ENCODE measurements at places on chromosomes 12 and 14.

- no peak for DNase-seq
Measured at GRCh38 chr12:72271451-72272090, 599 bp upstream of the TRHDE start.

- DNase-seq, result no peak
Measured at GRCh38 chr14:52950410-52950897, 396 bp downstream of the FERMT2 start.

GRCh38 chr12:106855221-106855758, 80.8 kb downstream of the RIC8B start:
- DNase-seq, result no peak

DNA sequence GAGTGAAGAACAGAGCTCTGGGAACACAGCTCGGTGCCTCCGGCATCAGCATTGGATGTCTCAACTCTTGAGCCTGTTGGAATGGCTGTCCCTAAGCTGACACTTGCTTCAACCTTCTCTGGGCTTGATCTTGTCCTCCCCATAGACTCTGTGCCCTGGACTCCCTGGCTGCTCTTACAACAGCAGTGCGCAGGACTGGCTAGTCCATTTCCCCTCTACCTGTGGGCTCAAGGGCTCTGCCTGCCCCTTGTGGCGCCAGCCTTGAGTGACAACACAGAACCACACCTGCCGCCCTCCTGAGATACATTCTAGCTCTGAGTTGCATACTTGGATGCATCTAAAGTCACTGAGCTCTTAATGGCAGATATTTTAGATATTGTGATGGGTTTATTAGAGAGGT, 6.2 kb downstream of the CRADD start:
- DNase-seq, result no peak

DNA sequence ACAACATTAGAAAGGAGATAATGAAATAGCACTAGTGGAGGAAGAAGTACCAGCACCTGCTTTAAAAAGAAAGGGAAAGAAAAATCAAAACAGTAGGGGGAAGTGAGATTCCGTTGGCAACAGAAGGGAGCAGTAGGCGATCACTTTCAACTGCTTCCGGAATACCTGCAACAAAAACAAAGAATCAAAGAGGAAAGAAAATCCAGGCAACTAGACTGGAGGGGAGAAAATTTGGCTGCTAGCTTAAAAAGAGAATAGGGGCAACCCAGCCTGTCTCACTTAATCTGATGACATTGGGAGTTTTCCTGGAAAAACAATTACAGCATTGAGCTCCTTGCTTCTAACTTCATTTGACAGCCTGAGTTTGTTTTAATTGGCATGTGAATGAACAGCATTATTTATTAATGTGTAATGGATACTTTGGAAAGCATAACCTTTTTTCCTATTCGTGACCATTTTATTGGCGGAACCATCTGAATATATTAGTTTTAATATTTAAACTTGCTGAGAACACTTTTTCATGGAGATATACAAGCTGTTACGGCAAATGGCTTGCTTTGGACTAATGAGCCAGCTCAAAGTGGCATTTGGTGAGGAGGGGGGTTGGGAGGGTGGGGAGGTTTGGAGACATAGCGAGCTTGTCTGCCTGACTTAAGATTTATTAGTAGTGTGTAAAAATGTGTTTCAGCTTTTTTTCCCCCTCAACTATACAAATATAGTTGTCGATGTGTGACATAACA, 2.5 kb upstream of the DACT1 start:
- DNase-seq, result no peak

DNA sequence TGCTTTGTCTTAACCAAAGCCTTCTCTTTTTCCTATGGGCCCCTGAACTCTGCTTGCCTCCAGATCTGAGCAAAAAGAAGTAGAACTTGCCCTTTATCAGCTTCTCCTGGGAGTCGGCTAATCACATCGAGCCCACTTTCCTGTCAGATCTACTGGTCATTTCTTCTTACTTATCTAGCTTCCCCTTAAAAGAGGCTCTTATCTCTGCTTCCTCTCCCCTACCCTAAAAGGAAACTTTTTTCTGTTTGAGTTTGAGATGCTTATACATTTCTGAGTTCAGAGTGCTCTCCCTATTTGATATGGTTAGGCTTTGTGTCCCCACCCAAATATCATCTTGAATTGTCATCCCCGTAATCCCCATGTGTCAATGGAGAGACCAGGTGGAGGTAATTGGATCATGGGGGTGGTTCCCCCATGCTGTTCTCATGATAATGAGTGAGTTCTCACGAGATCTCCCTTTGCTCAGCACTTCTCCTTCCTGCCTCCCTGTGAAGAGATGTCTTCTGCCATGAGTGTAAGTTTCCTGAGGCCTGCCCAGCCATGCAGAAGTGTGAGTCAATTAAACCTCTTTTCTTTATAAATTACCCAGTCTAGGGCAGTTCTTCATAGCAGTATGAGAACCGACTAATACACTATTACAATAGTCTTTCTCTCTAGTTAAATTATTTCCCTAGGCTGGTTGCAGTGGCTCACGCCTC, 114.7 kb upstream of the AMN1 start:
- no peak for DNase-seq

DNA sequence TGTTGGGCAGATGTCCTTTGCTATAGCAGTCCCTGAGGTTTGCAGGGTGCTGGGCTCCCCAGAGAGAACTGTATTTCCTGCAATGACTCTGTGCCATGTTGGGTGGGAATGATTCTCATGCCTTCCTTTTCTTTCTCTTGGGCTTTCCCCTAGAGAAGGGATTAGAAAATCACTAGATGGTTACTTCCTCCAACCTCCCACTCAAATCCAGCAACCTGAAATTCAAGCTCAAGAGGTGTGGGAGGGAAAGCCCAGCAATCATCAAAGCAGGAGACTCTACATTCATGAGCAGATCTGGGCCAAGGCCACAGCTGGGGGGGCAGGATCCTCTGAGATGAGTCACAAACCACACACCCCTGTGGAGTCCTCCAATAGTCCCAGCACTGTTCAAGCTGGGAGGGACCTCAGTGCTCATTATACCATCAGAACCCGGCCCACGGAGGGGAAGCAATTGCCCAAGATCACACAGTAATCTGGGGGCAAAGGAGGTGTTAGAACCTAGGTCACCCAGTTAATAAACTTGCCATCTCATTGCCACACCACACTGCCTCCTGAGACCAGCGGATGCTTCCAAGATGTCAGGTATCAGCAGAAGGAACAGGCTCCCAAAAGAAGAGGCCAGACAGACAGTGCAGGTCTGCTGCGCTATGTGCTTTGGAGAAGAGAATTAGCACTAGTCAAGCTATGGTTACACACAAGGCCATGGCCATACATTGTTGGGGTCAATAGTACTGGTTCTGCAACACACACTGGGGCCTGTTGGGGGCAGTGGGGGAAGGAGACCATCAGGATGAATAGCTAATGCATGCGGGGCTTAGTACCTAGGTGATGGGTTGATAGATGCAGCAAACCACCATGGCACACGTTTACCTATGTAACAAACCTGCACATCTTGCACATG, 65.7 kb downstream of the TTC9 start:
- peak; percentile 23 for DNase-seq

DNA sequence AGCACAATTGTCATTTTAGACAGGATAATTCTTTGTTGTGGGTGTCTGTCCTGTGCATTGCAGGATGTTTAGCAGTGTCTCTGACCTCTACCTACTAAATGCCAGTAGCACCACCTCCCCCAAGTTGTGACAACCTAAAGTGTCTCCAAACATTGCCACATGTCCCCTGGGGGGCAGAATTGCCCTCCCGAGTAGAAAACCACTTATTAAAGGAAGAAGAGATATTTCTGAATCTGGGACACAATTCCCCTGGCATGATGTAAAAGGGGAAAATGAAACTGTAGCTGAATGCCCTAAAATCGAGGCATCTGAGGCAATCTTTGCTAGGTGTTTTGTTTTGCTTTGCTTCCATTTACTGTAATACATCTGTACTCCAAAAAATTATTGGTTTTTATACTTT, 116.8 kb upstream of the NAP1L1 start:
- DNase-seq, result no peak

- no peak for DNase-seq
Measured at GRCh38 chr12:106079148-106079738, 59.5 kb downstream of the NUAK1 start.

DNA sequence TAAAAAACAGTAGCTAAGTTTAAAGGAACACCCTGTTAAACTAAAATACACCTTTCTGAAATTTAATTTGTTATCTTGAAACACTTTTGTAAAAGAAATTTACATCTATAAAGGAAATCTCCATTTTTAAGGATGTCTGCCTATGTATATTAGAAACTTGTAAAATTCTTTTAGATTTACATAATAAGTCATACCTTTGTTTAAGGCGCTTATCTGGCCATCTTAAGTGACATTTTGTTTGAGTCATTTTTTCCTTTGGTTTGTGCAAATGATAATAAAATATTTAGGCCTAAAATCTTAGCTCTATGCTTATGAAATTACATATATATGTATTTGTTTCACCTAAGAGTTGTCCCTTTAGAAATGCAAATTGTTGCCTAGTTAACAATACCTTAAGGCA, 1193.4 kb downstream of the FSCB start:
- DNase-seq, result no peak

- no peak for DNase-seq
Measured at GRCh38 chr12:50505675-50506530, 1.1 kb downstream of the DIP2B start.

- no peak for DNase-seq
Measured at GRCh38 chr12:57201219-57201618, 15.4 kb upstream of the NXPH4 start.

DNA sequence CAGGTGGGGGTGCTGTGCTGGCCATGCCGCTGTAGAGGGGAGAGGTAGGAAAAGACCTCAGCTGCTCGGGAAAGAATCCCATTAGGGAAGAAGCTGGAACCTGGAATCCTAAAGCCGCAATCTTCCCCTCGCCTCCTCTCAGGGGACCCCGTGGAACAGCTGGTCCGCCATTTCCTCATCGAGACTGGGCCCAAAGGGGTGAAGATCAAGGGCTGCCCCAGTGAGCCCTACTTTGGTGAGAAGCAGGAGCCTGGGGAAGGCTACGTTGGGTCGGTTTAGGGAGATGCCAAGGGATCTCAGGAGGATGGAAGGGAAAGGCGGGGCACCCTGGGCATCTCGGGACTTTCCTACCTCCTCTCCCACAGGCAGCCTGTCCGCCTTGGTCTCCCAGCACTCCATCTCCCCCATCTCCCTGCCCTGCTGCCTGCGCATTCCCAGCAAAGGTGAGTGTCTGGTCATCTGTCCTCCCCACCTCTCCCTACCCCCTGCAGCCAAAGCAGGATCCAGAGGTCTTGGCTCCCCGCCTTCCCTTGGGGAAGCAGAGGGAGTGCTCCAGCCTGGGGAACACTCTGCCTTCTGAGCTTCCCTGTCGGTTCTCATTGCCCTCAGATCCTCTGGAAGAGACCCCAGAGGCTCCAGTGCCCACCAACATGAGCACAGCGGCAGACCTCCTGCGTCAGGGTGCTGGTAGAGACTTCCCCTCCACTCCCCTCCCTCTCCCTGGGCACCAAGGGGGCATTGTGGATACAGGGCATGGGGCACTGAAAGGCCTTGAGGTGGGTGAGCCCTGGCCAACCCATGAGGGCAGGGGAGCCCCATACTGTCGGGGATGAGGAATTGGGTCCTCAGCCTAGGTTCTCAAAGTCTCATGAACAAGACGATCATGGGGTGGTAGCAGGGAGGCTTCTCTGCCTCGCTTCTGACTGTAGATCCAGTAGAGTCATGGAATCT, 12.4 kb downstream of the TNS2 start:
- no peak for DNase-seq

DNA sequence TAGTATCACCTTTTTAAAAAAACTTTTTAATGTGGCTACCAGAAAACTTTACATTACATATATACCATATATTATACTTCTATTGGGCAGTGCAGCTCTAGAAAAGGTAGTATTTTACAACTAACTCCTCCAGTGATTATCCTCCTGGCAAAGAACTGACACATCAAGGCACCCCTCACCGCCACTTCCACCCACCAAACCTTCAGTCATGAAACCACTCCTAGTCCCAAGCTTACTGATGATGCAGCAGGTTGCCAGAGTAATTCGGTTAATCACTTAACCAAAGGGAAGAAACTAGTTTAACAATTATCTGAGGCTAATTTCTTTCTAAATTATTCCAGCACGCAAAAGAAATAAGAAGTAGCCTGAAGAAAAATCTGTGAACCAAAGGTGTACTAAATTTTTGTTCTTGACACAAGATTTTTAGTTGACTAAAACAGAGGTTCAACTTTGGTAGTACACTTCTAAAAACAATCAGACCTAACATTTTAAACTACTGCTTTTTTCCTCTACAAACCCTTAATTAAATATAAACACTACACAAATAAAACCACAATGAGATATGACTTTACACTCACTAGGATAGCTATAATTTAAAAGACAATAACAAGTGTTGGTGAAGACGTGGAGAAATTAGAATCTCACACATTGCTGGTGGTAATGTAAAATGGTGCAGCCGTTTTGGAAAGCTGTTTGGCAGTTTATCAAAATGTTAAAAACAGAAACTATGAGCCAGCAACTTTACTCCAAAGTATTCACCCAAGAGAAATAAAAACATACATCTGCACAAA, 16.7 kb downstream of the SPPL3 start:
- DNase-seq, result peak; percentile 29

- no peak for DNase-seq
Measured at GRCh38 chr14:62409626-62410300, 635.5 kb downstream of the KCNH5 start.

DNA sequence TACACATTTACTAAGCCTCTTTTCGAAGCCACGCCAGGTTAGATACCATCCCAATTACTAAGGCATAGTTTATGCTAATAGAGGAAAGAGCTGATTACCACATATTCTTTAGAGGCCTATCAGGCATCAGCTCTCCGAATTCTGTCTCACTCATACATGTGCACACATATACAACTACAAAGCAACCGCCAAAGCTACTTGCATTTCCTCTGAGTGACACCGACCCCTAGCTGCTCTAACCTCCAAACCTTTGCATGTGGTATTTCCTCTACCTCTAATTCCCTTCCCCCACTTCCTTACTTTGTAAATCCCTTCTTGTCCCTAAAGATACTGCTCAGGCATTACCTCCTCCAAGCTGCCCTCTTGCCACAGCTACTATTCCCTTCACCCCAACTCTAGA, 107.2 kb downstream of the DUSP6 start:
- DNase-seq, result no peak

GRCh38 chr14:86066651-86067050, 536.7 kb downstream of the FLRT2 start:
- DNase-seq, result no peak

GRCh38 chr14:47040550-47040949, 389.0 kb upstream of the RPL10L start:
- no peak for DNase-seq

- no peak for DNase-seq
Measured at GRCh38 chr14:104321088-104321801, 182.9 kb downstream of the KIF26A start.

GRCh38 chr14:101462726-101463565, 98.3 kb upstream of the DIO3 start:
- no peak for DNase-seq

DNA sequence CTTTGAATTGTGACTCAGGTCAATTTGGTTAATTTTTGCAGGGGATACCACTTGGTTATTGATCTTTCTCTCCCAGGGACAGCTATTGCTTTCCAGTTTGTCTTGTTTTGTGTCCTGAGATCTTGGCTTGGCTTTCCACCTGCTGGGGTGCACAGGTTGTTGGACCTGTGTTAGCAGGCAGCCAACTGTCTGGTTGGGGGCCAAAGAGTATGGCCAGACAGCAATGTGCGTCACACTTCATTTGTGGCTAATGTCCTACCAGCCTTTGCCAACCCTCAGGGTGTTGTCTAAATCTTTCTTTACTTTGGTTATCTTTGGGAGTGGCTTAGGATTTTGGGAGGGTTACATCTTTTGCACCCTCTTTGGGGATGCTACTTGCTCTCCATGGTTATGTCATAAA, 494.9 kb upstream of the ATP2B1 start:
- no peak for DNase-seq

- no peak for DNase-seq
Measured at GRCh38 chr14:104863923-104864266, 1.2 kb upstream of the CEP170B start.

- DNase-seq, result no peak
Measured at GRCh38 chr14:56057071-56057741, 61.0 kb upstream of the PELI2 start.
